Upper lobe of right lung (tissue), 1 donor: ENCODE measurements at places on chromosomes 16 and 17. TPM values are rescaled to one million over a fixed set of nuclear protein-coding genes. Genes with fewer than 3 reads are reported as not detected.

Gene PPY
- total RNA-seq = not detected

Gene LRRC46
- total RNA-seq = 1.1 TPM

Gene RGS9
- total RNA-seq = 8.7 TPM

Gene ABCC3
- total RNA-seq = 65.4 TPM

Gene SYCE1L
- total RNA-seq = 6.2 TPM

Gene GPR142
- total RNA-seq = not detected

Gene CHST4
- total RNA-seq = 0.38 TPM

Gene KATNB1
- total RNA-seq = 16.6 TPM

Gene CD79B
- 4.7 TPM for total RNA-seq

Gene MPO
- 0.35 TPM for total RNA-seq

Gene FBF1
- total RNA-seq = 11.3 TPM

Gene GRB7
- 25.0 TPM for total RNA-seq

Gene CHD3
- 93.0 TPM for total RNA-seq

Gene SLC46A1
- 17.0 TPM for total RNA-seq

Gene CLEC10A
- 12.6 TPM for total RNA-seq

Gene KRT25
- total RNA-seq = not detected

Gene TSPAN10
- total RNA-seq = 1.1 TPM

Gene CFAP119
- total RNA-seq = 5.5 TPM

Gene TCAP
- 5.3 TPM for total RNA-seq

Gene EME1
- total RNA-seq = 1.3 TPM

Gene CMC2
- 43.3 TPM for total RNA-seq

Gene DDX42
- total RNA-seq = 93.8 TPM

Gene GNG13
- total RNA-seq = not detected

Gene NXPH3
- 6.3 TPM for total RNA-seq

Gene HOXB2
- 11.0 TPM for total RNA-seq

Gene OR1F1
- not detected for total RNA-seq

Gene MYO15B
- 193 TPM for total RNA-seq

Gene FAM222B
- 22.2 TPM for total RNA-seq

Gene TNFRSF17
- 0.41 TPM for total RNA-seq

Gene NOXO1
- 1.8 TPM for total RNA-seq

Gene CD300H
- total RNA-seq = not detected

Gene AMDHD2
- 61.7 TPM for total RNA-seq

Gene GAST
- total RNA-seq = not detected

Gene DYNLRB2
- not detected for total RNA-seq

Gene PAQR4
- 7.4 TPM for total RNA-seq

Gene DNAI2
- not detected for total RNA-seq

Gene ETV4
- 4.0 TPM for total RNA-seq

Gene MRC2
- 127 TPM for total RNA-seq

Gene GDPD1
- total RNA-seq = 3.9 TPM

Gene FNDC8
- not detected for total RNA-seq

Gene P2RX5
- 1.6 TPM for total RNA-seq

Gene ACSM2A
- not detected for total RNA-seq
